ENCODE measurements at places on chromosomes 4 and X. TPM values are rescaled to one million over a fixed set of nuclear protein-coding genes. Genes with fewer than 3 reads are reported as not detected.

DNA sequence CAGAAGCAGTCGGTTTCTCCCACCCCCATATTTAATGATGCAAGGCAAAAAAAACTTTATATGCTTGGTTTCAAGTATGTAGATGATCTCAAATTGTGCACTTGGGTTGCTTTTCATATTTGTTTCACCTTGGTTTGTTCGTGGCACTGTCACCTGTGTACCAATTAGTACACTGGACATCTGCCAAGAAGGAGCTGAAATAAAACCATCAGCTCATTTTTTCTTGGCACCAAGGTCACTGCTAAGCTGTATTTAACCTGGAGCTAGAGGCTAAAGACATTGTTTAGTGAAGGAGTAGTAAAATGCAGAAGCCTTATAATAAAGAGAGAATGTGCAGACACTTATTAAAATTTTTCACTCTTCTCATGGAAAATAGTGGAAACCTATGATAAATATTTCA lies 430.8 kb downstream of the ARHGAP24 start:
- H3K36me3 ChIP-seq, result peaks cover 3% of the 10 kb centered on the region
- no peak overlapping the region for H3K4me3 ChIP-seq
- no peak overlapping the region for H3K27ac ChIP-seq
- H3K27me3 ChIP-seq, result no peaks in the 10 kb centered on the region
- no peak for DNase-seq

- peak overlapping the region; percentile 25 for H3K4me3 ChIP-seq
- no peaks in the 10 kb centered on the region for H3K36me3 ChIP-seq
- DNase-seq, result peak; percentile 44
- H3K27ac ChIP-seq, result peak overlapping the region; percentile 67
- peaks cover 31% of the 10 kb centered on the region for H3K4me1 ChIP-seq
- H3K27me3 ChIP-seq, result no peaks in the 10 kb centered on the region
Observed at GRCh38 chr4:145740806-145741205, 60.9 kb downstream of the C4orf51 start.

GRCh38 chr4:154877110-154877760 lies 96.2 kb downstream of the RBM46 start:
- H3K4me1 ChIP-seq, result no peaks in the 10 kb centered on the region
- DNase-seq, result peak; percentile 15
- H3K27me3 ChIP-seq, result no peaks in the 10 kb centered on the region
- no peak overlapping the region for H3K27ac ChIP-seq
- no peak overlapping the region for H3K4me3 ChIP-seq

GRCh38 chr4:33357121-33357520 lies 2637.0 kb downstream of the PCDH7 start:
- no peaks in the 10 kb centered on the region for H3K27me3 ChIP-seq
- no peaks in the 10 kb centered on the region for H3K4me1 ChIP-seq
- no peak for DNase-seq

DNA sequence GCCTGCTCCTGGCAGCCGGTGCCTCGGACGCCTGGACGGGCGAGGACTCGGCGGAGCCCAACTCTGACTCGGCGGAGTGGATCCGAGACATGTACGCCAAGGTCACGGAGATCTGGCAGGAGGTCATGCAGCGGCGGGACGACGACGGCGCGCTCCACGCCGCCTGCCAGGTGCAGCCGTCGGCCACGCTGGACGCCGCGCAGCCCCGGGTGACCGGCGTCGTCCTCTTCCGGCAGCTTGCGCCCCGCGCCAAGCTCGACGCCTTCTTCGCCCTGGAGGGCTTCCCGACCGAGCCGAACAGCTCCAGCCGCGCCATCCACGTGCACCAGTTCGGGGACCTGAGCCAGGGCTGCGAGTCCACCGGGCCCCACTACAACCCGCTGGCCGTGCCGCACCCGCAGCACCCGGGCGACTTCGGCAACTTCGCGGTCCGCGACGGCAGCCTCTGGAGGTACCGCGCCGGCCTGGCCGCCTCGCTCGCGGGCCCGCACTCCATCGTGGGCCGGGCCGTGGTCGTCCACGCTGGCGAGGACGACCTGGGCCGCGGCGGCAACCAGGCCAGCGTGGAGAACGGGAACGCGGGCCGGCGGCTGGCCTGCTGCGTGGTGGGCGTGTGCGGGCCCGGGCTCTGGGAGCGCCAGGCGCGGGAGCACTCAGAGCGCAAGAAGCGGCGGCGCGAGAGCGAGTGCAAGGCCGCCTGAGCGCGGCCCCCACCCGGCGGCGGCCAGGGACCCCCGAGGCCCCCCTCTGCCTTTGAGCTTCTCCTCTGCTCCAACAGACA lies 4.4 kb downstream of the SOD3 start:
- H3K27ac ChIP-seq, result no peak overlapping the region
- H3K4me1 ChIP-seq, result peaks cover 13% of the 10 kb centered on the region
- no peak for DNase-seq
- no peaks in the 10 kb centered on the region for H3K27me3 ChIP-seq

DNA sequence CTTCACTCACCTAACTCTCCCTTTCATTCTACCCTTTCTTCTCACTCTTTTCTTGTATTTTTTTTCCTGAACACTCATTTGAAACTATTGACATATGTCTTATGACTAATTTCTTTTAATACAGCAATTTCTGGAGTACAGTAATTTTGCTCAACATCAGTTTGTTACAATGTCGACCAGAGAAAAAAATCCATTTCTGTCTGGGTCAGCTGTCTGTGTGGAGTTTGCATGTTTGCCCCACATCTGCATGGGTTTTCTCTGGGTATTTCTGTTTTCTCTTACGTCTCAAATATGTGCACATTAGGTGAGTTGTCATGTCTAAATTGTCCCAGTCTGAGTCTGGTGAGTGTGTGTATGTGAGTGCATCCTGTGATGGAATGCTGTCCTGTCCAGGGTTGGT lies 294.8 kb downstream of the HS3ST1 start:
- H3K27ac ChIP-seq, result no peak overlapping the region
- no peaks in the 10 kb centered on the region for H3K36me3 ChIP-seq
- no peak overlapping the region for H3K4me3 ChIP-seq

DNA sequence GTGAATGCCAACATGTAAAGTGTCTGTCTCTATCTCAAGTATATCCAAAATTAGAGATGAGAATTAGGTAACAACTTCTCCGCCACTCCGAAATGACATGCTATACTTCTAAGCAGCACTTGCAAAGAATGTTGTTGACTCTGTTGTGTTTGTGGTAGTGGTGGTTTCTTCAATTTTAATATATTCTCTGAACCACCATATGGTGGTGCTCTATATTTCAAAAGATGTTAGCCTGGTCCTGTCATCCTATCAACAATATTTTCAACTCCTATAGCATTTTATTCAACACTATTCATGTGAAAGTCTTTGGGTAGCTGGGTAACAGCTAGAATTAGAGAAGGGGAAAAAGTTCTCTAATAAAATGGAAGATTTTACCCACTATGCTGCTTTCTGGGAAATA lies 1622.8 kb upstream of the IGFBP7 start:
- no peaks in the 10 kb centered on the region for H3K4me1 ChIP-seq
- DNase-seq, result peak; percentile 15
- no peak overlapping the region for H3K4me3 ChIP-seq

DNA sequence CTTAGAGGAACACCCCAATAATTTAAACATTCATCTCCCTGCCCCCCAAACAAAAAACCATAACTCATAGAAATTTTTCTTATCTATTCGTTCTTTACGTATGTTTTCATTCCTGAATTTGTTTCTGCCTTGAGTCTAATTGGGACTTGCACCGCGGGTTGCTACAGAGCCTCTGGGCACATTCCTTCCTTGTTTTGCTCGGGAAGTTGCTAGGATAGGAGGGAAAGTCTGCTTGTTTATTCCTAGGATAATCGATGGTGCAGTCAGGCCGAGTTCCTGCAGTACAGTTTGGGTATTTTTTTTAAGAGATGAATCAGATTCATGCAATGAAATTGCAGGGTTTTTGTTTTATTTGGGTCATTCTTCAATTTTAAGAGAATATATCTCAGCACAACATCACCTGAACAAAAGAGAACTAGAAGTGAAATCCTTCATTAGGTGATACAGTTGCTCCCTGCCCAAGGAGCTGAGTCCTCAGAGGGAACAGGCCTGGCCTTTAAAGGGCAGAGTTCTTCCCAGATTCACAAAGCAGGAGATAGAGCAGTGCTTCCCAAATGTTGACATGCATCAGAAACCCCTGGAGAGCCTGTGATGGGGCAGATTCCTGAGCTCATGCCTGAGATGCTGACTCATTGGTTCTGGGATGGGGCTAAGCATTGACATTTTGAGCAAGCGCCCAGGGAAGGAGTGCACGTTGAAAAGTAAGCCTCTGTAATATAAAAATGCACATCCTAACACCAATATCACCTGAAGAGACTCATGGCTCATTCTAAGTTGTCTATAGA lies 114.9 kb upstream of the FAM9B start:
- no peaks in the 10 kb centered on the region for H3K36me3 ChIP-seq
- H3K4me1 ChIP-seq, result peaks cover 40% of the 10 kb centered on the region
- H3K4me3 ChIP-seq, result 0 out of 2 replicates have a peak overlapping the region, but pooled peaks have one; percentile 47
- H3K27me3 ChIP-seq, result no peaks in the 10 kb centered on the region
- H3K27ac ChIP-seq, result peak overlapping the region; percentile 76
- peak; percentile 17 for DNase-seq

The PASD1 gene
- not detected for total RNA-seq

The LANCL3 gene
- total RNA-seq, result not detected

The NAP1L5 gene
- total RNA-seq, result 10.5 TPM

The NUDT10 gene
- 2.2 TPM for total RNA-seq

The DDX53 gene
- total RNA-seq, result not detected

All from SJCRH30 (cell line).